ENCODE measurements at places on chromosomes 6 and 20.

DNA sequence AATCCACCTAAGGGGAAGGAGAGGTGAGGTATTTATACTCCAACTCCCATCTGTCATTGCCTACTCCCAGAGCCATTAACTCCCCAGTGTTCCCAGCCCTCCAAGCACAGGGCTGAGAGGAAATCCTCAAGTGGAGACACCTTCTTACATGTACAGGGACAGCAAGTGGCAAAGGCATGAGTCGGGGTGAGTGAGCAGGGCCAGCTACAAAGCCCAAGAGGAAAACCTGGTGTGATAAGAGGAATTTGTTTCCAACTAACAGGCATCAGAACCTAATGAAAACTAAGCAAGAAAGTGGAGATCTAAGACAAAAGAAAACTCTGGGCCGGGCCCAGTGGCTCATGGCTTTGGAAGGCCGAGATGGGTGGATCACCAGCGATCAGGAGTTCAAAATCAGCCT lies 70.0 kb upstream of the SRSF6 start:
- no peak for DNase-seq

DNA sequence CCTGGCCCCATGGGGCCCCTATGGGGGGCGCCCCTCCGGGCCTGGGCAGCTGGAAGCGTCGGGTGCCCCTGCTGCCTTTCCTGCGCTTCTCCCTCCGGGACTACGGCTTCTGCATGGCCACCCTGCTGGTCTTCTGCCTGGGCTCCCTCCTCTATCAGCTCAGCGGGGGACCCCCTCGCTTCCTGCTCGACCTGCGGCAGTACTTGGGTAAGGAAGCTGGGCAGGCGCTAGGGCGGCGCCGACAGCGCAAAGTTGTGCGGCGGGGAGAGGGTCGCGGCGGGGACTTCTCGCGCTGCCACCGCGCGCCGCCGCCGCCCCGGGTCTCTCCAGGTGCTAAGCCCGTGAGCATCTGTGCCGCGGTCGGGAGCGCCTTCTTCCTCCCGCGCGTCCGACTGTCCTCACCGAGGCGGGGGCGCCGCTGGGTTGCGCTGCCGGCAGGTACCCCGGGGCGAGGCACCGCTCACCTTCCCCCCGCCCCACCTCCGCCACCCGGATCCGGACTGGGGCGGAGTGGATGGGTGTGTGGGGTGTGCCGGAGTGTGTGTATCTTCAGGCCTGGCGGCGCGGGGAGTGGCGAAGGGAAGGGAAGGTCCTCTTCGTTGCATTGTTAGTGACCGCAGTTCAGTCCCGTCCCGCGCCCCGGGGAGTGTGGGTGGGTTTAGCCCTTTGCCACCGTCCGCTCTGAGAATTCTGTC lies 788 bp downstream of the UST start:
- DNase-seq: peak; percentile 46

GRCh38 chr6:108492131-108492766 lies 68.5 kb upstream of the FOXO3 start:
- no peak for DNase-seq

GRCh38 chr20:47317127-47317895 lies 39.2 kb downstream of the ZMYND8 start:
- peak; percentile 32 for DNase-seq

- DNase-seq: no peak
Measured at GRCh38 chr6:80316686-80317231, 210.3 kb downstream of the BCKDHB start.

DNA sequence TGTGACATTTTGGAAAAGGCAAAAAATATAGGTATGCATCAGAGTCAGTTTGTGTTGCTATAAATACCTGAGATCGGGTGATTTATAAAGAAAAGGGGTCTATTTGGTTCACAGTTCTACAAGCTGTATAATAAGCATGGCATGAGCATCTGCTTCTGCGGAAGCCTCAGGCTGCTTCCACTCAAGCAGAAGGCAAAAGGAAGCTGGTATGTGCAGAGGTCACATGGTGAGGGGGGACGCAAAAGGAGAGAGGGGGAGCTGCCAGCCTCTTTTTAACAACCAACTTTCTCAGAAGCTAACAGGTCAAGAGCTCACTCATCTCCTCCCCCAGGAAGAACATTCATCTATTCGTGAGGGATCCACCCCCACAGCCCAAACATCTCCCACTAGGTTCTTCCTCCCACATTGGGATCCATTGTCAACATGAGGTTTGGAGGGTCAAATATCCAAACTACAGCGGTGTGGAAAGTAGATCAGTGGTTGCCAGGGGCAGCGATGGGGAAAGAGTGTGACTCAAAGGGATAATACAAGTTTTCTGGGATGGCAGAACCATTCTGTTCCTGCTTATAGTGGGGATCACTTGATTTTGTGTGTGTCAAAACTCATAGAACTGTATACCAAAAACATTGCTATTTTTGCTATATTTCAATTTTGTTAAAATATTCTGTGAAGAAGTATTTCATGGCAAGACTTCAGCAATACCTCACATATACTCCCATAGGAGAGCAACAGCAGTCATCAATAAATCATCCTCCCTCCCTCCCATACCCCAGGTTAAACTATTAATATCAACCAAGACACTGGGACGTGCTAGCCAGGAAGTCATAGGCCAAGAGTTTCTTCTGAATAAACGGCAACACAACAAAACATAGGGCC lies 9.9 kb upstream of the FAM50B start:
- DNase-seq: no peak

DNA sequence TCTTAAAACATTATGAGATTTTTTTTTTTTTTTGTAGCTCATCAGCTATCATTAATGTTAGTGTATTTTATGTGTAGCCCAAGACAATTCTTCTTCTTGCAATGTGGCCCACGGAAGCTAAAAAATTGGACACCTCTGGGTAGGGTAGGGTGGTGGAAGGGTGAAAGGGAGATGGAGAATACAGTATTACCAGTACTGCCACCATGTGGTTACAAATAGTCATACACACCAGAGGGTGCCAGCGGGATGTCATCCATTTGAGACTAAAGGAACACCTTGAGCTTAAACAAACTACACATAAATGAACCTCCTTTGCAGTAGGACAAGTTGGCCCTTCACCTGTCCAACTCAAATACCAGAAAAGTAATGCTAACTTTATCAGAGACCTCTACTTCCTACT lies 601.9 kb downstream of the HTR1B start:
- no peak for DNase-seq

- no peak for DNase-seq
Measured at GRCh38 chr20:16732506-16733152, 2.8 kb downstream of the SNRPB2 start.

DNA sequence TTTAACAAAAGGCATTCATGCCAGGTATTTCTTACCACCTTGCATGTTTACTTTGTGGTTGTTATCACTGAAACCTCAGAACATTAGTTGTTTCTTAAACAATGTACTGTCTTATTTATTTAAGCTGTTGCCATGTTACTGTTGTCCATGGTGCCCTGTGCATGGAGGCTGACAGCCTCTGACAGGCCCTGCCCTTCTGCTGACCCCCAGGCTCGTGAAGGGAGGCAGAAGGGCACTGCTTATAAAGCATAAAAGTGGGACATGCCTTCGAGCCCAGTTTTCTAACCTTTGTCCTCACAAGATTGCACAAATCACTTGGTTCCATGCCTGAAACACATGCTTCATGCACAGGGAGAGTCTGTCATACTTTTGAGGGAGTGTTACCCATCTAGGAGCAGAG lies 46.7 kb upstream of the CLIC5 start:
- no peak for DNase-seq

DNA sequence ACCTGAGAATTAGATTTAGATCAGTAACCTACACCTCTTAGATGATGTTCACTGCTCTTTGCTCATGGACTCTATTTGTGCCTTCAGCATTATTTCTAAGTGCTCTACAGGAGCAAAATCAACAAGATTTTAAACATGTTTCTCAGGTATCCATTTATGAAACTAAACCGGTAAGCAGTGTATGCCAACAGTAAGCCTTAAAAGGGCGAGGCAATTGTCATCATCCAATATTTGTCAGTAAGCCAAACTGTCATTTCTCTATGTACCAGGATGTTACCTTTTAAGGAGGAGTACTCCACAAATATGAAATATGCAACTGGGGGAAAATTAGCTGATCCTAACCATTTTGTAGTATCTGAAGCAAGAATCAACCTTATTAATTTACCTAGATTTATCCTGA lies 69.6 kb upstream of the ZNF184 start:
- no peak for DNase-seq

- no peak for DNase-seq
Measured at GRCh38 chr20:49635166-49635565, 67.2 kb upstream of the PTGIS start.
